Gastrocnemius medialis (tissue), 4 donors: ENCODE measurements at places on chromosomes 6 and 20. TPM values are rescaled to one million over a fixed set of nuclear protein-coding genes. Genes with fewer than 3 reads are reported as not detected.

The SALL4 gene
- not detected for total RNA-seq

The SLC2A10 gene
- 0.36 TPM for total RNA-seq

GRCh38 chr6:37513576-37513975 is 13.9 kb upstream of the CCDC167 start:
- no peak for DNase-seq
- no peak overlapping the region for H3K27ac ChIP-seq
- peaks cover 8% of the 10 kb centered on the region for H3K27me3 ChIP-seq
- H3K36me3 ChIP-seq: no peaks in the 10 kb centered on the region
- H3K4me3 ChIP-seq: no peak overlapping the region

DNA sequence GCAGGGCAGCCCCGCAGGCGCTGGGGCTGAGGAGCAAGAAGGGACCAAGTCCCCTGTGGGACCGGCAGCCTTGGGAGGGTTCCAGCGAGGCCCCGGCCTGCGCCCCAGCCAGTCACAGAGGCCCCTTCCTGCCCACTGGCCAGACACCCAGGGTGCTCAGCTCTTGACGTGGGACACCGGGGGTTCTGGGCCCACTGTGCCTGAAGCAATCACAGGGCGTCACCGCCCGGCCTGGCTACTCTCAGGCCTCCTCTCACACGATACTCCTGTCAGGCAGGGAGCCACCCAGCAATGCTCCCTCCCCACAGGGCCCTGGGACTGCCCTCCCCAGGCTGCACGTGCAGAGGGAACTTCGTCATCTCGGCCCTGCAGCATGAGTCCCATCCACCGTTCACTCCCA is 14.5 kb downstream of the TAF4 start:
- H3K27ac ChIP-seq: no peak overlapping the region
- H3K4me1 ChIP-seq: peaks cover 22% of the 10 kb centered on the region
- DNase-seq: no peak
- H3K4me3 ChIP-seq: no peak overlapping the region
- no peaks in the 10 kb centered on the region for H3K27me3 ChIP-seq

- H3K4me3 ChIP-seq: no peak overlapping the region
- no peaks in the 10 kb centered on the region for H3K36me3 ChIP-seq
- DNase-seq: no peak
- H3K27ac ChIP-seq: no peak overlapping the region
- H3K27me3 ChIP-seq: no peaks in the 10 kb centered on the region
- H3K4me1 ChIP-seq: no peaks in the 10 kb centered on the region
Observed at GRCh38 chr6:24228123-24228522, 102.1 kb downstream of the NRSN1 start.

GRCh38 chr6:138643210-138643609 is 130.4 kb upstream of the CCDC28A start:
- no peak overlapping the region for H3K27ac ChIP-seq
- H3K4me3 ChIP-seq: no peak overlapping the region
- H3K27me3 ChIP-seq: no peaks in the 10 kb centered on the region
- H3K36me3 ChIP-seq: no peaks in the 10 kb centered on the region

GRCh38 chr20:48364688-48365421 is 462.9 kb downstream of the PREX1 start:
- H3K36me3 ChIP-seq: no peaks in the 10 kb centered on the region
- no peak for DNase-seq
- no peaks in the 10 kb centered on the region for H3K27me3 ChIP-seq
- H3K4me3 ChIP-seq: no peak overlapping the region
- no peak overlapping the region for H3K27ac ChIP-seq
